NCI-H2171 (cell line): ENCODE measurements at places on chromosomes 11 and 22.

DNA sequence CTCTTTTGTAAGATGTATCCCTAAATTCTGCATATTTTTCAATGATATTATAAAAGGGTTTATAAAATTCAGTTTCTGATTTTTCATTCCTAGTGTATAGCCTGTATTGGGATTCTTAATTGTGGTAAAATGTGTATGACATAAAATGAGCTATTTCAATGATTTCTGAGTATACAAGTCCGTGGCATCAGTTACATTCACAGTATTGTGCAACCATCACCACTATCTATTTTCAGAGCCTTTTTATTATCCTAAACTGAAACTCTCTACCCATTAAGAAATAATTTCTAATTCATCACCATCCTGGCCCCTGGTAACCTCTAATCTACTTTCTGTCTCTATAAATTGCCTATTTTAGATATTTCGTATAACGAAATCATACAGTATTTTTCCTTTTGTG is 39.8 kb downstream of the EIF3F start:
- no peak for DNase-seq

GRCh38 chr11:14418801-14419417 is 59.9 kb upstream of the RRAS2 start:
- no peak for DNase-seq

DNA sequence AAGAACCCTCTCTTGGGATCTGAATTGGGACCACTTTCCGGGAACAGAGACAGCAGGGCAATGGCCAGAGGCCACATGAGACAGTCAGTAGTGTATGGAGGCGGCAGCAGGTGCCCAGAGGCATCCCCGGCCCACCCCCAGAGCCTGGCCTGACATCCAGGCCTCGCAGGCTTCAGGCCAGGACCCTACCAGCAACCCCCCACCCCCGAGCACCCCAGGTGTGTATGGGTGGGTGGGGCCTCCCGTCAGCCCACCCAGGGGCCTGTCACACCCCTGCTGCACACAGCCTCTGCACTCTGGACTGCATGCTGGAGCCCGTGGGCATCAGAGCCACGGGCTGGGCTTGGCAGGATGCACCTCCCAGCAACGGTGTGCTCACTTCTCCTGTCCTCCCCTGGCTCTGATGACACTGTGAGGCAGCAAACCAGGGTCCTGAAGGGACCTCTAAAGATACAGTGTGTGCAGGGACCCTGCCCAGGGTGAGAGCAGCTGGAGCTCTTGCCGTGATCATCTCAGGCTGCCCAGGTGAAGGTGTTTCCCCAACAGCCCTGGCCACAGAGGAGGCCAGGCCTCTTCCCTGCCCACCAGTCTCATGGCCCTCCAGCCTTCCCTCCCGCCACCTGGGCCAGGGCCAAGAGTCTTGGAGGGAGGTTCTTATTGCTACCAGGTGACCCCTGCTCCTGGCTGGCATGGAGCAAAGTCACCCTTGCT is 88.8 kb upstream of the SEPTIN5 start:
- DNase-seq: no peak

GRCh38 chr11:88739524-88739923 is 326.3 kb downstream of the GRM5 start:
- no peak for DNase-seq

- DNase-seq: no peak
Observed at GRCh38 chr11:2924381-2924780, 4.8 kb downstream of the PHLDA2 start.

- DNase-seq: no peak
Observed at GRCh38 chr11:77065878-77066228, 918 bp upstream of the CAPN5 start.

DNA sequence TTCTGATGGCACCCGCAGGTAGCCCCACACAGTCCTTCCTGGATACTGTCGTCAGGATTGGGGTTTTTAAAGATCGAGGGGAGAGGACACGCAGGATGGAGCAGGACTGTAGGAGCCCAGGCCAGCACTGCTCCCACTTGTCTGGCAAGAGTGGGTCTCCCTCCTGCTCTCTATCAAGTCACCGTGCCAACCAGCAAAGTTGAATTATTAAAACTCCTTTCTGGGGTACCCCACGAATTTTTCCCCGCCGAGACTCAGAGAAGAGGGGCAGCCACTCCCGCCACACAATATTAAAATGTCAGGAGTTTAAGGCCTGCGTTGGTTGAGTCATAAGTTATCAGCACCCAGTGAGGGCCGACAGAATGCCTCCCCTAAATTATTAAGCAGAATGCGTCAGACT is 10.1 kb downstream of the LMO1 start:
- no peak for DNase-seq

- no peak for DNase-seq
Observed at GRCh38 chr11:102666331-102666957, 39.1 kb downstream of the MMP27 start.

- DNase-seq: no peak
Observed at GRCh38 chr11:93051186-93051585, 81.7 kb downstream of the MTNR1B start.
